Natural killer cell treated with Interleukin-12 subunit alpha and Interleukin-12 subunit beta and Interleukin-15 and Interleukin-18, amount 100 ng/mL, for 72 hours (primary cell): ENCODE measurements at places on chromosomes 1 and 21.

DNA sequence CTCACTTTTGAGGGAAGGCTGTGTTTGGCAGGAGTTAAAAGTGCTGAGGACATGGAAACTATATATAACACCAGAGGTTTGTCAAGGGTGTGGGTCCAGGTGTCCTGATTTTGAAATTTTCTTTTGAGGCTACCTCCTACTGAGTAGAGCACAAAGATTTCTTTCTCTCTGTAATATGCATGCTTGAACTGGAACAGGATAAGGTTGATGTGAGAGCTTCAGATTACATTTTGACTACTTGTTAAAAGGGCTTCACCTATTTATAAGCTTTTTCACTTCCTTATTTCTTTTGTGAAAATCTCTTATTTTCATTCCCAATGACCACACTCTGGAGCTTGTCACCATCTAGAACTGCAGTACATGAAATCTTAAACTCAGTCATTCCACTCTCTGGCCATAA lies 59.8 kb upstream of the PLA2G4A start:
- no peak for DNase-seq

- DNase-seq, result no peak
Measured at GRCh38 chr1:98090351-98090750, 169.5 kb upstream of the DPYD start.

GRCh38 chr1:209823143-209824041 lies 4.4 kb upstream of the UTP25 start:
- no peak for DNase-seq

GRCh38 chr1:155529929-155530328 lies 32.7 kb downstream of the ASH1L start:
- no peak for DNase-seq
